MG63 (cell line): ENCODE measurements at places on chromosomes 1 and 21. TPM values are rescaled to one million over a fixed set of nuclear protein-coding genes. Genes with fewer than 3 reads are reported as not detected.

DNA sequence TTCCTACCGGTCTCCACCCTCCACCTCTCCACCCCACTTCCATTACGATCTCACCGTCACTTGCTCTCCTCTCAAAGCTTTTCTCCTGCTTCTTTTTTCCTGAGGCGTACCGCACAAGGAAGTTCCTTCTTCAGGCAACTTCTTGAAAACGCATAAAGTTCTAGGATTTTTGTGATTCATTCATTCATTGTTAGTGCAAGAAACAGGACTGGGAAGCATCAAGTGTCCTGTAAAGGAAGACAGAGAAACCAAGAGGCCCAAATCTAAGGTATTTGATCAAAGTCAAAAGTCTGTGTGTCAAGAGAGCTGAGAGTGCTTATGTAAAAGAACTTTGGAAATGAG is 1.3 kb upstream of the RCC2 start:
- DNase-seq: no peak

DNA sequence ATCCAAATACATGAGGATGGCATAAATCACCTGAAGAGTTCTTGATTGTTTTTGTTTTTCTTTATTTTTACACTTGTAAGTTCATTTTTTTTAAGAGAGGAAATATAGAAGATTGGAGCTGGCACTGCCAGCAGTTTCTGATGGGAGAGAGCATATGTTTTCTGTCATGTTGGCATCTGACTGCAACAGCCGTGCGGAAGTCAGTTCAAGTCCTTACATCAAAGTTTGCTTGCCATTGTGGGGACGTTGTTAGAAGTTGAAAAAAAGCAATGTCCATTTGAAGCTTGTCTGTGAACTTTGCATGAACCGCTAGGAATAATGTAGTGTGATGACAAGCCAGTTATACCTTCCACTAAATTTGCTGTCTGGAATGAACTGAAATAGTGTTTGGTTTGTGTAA is 126.5 kb upstream of the USH2A start:
- no peak for DNase-seq

GRCh38 chr1:24635195-24635843 is 7.8 kb upstream of the SRRM1 start:
- DNase-seq: no peak

DNA sequence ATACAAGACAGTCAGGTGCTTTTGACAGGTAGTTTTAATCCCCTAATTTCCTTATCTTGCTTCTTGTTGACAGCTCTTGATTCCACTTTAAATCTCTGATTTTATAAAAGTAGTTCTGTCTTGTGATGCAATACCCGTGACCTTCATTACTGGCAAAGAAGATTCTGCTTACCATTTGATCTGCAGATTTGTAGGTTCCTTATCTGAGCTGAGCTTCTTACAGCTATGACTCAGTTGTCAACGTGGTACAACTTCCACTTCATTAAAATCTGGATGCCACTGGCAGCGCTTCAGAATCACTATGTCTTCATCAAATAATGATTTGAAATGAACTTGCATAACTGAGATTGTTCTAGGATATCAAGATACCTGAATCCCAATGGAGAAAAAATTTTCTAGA is 543.6 kb upstream of the B3GALT2 start:
- no peak for DNase-seq

DNA sequence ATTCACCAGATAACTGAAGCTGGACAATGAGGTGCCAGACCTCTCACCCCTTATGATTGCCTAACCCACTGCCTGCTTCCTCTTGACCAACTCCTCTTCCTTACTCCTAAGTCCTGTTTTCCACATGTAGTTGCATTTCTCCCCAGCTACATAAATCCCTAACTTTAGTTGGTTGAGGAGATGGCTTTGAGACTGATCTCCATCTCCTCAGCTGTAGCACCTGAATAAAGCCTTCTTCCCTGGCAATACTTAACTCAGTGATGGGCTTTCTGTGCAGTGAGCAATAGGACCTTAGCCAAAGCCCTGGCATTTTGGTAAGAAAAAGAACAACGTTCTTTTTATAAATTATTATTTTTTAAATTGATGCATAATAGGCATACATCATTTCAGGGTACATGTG is 691.1 kb downstream of the MATN1 start:
- no peak for DNase-seq

DNA sequence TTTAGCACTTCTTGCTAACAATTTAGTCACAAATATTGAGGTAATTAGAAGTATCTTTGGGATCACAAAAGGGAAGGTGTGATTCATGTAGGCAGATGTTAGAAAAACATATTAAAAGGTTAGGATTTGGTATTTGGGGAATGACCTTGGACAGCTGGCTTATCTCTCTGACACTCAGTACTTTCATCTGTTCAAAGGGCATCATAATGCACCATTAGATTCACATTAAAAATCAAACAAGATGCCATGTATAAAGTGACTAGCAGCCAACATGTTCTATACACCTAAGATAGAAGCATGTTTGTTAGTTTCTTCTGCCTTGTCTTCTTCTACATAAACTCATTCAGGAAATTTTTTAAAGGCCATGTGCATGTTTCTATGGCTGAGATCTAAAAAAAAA is 56.5 kb upstream of the ESRRG start:
- no peak for DNase-seq

GRCh38 chr1:23562137-23562876 is 3.0 kb upstream of the ID3 start:
- DNase-seq: peak; percentile 99

- DNase-seq: no peak
These were observed 60.6 kb downstream of the UCK2 start for GRCh38 chr1:165887877-165888551.

DNA sequence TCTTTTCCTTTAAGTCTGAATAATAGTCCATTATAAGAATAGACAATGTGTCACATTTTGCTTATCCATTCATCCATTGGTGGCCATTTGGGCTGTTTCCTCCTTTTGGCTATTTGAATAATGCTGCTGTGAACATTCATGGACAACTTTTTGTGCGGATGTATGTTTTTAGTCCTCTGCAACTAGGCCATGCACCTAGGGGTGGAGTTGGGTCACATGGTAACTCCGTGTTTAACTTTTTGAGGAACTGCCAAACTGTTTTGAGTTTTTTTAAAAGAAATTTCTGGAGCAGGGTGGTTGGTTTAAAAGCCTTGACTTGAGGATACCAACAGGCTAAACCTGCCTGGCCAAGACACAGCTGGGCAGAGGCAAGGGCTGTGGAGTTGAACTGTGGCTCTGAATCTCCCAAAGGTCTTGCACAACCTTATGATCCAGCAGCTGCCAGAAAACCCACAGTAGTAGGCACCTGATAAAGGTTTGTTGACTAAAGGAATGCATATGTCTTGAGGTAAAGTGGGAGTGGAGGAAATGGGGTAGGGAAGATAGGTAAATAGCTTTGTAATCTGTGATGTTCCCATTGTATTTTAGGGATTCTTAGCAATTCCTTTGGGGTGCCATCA is 5.6 kb upstream of the RPTN start:
- no peak for DNase-seq

DNA sequence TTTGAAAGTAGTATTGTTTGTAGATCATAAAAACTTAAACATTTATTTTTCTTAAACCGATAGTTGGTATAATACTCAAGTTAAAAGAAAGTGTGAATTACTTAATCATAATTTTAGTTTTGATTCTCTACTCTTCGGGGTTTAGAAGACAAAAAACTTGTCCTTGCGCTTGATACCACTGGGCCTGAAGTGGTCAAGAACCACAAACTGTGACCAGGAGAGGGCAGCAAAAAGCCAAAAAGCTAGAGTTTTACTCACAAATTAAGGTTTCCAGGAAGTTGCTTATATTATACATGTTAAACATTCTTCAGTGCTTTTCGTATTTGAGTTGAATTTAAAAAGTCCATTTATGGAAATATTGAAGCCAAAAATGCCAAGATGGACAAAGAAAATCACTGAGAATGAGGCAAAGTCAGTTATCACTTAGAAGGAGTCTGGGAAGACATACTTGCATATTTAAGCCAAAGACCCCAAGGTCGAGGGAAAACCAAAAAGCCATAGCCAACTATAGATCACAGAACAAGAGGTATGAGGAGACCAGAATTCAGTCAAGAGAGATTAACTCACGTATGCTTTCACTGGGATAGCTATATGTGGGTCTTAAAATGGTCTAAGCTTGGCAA is 34.2 kb downstream of the EFCAB7 start:
- DNase-seq: peak; percentile 20

DNA sequence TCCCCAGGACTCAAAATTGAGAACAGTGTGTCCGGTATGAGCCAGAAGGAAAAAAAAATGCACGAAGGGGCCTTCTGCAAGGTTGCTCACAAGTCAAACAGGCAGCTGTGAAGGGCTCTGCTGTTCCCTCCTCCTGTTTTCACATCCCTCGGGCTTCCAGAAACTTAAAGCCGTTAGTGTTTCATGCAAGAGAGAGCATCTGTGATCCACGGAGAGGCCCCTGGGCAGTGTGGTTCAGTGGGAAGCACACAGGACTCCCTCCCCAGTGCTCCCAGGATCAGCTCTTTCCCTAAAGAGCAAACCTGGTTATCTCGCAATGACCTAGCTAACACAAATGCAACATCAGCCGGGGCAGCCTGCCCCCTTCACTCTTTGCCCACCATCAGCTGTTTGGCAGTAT is 2.9 kb upstream of the MATN1 start:
- no peak for DNase-seq

DNA sequence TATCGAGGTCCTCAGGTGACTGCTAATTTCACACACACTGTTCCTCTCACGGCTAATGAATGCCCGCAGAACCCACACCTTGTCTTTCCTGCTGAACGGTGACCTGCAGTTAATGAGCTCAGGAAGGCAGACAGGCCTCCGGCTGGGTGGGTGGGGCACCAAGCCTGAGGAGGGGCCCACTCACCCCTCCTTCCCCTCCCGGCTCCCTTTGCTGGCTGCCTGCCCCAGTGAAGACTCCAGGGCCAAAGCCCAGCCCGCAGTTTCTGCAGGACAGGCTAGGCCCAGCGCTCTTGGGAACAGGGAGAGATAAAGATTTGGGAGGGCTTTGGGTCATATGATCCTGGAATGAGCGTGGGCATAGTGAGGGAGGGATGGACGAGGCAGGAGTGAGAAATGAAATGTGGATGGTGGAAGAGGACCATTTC is 26.4 kb downstream of the FOXO6 start:
- peak; percentile 60 for DNase-seq

DNA sequence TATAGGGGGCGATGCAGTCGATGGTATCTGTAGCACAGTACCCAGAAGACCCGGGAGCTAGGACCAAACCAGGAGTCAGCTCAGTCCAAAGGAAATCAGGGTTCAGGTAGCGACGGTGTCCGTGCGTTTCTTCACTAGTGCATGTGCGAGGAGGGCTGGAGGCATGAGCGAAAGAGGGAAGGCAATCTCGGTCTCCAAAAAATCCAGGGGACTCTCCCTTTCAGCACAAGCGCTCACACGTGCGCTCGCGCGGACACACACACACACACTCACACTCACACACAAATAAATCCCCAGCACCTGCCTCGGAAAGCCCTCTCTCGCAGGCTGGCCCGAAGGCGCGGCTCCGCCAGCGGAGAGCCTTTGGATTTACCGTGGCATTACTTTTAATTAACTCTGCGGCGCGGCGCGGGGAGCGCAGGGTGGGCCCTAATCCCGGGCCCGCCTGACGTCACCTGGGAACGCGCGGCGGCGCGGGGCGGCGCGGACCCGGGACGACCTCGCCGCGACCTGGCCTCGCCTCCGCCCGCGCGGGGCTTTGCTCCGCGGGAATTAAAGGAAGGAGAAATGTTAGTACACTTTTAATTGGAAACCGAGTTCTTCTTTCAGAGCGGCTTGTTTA is 121.2 kb downstream of the LMX1A start:
- no peak for DNase-seq

GRCh38 chr1:19988267-19989006 is 9.0 kb upstream of the PLA2G2A start:
- DNase-seq: no peak

DNA sequence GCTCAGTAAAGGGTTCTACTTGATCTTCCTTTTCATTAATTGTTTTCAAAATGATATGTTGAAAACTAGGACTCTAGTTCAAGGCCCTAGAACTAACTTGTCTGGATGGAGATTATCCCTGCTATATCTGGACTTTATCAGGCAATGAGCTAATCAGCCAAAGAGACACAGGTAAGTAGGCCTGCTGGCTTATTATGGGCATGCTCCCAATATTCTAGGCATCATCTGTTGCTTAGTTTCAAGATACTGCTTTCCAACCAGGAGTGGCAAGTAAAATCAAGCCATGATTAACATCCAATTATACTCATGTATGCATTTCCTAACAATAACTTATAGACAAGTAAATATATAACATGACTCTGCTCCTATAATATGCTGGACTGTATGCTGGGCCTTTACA is 4.2 kb downstream of the DNASE2B start:
- no peak for DNase-seq

- DNase-seq: no peak
These were observed 189.0 kb upstream of the RGS18 start for GRCh38 chr1:191969290-191969689.

DNA sequence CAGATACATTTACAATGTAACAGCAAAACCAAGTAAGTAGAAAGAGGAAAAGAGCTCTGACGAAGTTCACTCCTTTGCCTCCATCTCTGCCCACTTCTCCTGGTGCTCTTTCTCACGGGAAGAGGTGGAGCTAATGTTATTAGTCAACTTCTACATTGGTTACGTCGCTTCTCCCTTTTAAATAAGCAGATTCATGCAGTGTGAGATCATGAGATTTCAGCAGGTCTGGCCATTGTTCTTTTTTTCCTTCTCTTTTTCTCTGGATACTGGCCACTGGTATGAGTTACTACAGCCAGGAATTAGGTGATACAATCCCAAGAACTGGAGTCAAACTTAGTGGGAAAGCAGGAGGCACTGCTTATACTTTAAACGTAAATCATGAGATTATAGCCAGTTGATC is 207.1 kb downstream of the AKT3 start:
- peak; percentile 11 for DNase-seq

DNA sequence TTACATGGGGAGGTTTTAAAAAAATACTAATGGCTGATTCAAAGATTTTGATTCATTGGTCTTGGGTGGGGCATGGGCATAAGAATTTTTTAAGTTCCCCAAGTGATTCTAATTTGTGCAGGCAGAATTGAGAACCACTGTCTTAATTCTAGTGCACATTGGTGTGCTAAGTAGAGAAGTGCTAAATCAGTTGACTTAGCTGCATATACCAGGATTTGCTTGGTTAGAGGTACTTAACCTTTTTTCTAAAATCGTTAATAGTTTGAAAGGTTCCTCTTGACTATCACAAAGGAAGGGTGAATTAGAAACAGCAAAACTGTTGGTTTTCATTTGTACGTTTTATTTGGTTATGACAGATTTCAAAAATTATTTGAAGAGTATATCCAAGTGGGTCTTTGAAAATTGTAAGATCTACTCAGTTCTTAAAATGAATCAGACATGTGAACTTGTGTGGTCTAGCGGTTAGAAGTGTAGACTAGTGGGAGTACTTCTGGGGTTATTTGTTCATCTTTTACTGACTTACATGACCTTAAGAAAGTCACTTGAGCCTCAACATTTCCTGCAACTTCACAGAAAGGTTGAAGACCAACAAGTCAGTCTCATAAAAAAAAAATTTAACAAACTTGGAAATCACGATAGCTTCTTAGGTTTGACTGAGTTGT is 66.7 kb downstream of the RPAP2 start:
- DNase-seq: no peak

GRCh38 chr1:218872026-218872425 is 301.7 kb upstream of the LYPLAL1 start:
- DNase-seq: no peak

GRCh38 chr1:18606443-18607288 is 24.0 kb upstream of the PAX7 start:
- DNase-seq: no peak

Gene TMEM125
- not detected in 2 replicates for total RNA-seq

Gene PRPF38A
- 10.0 and 14.1 TPM in 2 replicates for total RNA-seq

Gene ALPL
- 1.9 and 4.2 TPM in 2 replicates for total RNA-seq

Gene ADSS2
- total RNA-seq: 90.2 and 113 TPM in 2 replicates

Gene OR2T10
- total RNA-seq: not detected in 2 replicates

Gene OR2L13
- not detected in 2 replicates for total RNA-seq

Gene AKR7A3
- 0.95 TPM in 1 of 2 replicates, not detected in the other for total RNA-seq

Gene FCRL3
- not detected in 2 replicates for total RNA-seq

Gene ADAR
- total RNA-seq: 63.6 and 63.9 TPM in 2 replicates
